ENCODE measurements at places on chromosomes 2 and 18. TPM values are rescaled to one million over a fixed set of nuclear protein-coding genes. Genes with fewer than 3 reads are reported as not detected.

DNA sequence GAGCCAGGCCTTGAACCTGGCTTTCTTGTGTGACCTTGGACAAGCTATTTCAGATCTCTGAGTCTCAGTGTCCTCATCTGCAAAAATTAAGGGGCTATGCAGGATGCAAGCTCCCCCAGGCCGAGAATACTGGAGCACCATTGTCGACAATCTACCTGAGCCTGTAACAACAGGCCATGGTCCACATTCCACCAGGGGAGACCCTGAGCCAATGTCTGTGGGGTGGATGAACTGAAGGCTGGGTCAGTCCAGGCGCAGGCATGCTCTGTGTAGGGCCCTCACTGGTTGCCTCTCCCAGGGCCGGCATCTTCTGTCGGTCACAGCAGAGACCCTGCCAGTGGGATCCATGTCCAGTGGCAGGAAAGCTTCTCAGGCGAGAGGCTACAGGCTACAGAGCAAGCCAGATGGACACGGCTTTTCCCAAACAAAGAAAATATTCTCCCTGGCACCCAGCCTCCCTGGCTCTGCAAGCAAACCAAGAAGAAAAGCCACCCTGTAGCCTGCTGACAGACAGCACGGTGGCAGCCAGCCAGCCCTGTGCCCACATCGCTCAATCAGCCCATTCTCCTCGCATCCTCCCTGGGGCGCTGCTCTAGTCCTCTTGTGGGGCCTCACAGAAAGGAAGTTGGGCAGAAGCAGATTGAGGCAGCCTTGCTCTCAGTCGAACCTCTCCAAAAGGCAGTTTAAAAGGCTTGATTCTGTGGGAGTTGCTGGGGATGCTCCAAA is 48.7 kb upstream of the FZD7 start:
- peak; percentile 68 for DNase-seq

DNA sequence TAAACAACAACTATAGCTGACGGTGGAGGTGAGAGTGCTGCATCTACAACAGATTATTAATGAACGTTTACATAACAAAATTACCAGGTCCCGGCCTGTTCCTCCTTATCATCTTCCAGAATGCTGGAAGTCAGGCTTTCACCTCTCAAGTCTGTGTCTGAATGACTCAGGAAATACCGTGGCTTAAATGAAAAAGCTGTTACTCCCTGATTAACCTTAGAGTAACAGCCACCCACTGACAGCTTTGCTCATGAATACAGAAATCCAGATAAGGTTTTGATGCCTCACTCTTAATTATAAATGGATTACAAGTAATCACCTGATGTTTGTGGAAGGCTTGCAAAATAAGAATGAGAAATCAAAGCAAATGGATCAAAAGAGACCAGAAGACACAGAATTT is 885.3 kb upstream of the CELF4 start:
- no peak for DNase-seq

TM4SF20 gene
- not detected for total RNA-seq

MAL gene
- 8.7 TPM for total RNA-seq

- DNase-seq = no peak
Measured at GRCh38 chr2:184814421-184814820, 216.1 kb downstream of the ZNF804A start.

DNA sequence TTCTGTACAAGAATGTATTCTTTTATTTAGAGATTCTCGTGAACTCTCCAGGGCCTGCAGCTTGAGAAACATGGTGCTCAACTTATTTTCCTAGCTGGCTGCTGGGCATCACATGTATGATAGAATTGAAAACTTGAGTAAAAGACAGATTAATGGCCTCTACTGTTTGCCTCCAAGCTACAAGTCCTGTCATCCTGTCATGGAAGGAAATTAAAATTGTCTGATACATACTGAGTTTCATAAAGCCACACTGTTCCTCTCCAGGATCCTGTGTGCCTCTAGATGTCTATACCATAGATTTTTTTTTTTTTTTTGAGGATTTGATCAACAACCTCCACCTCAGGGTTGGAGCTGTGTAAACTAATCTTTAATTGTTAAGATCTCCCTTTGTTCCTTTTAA is 38.5 kb downstream of the UPP2 start:
- DNase-seq = no peak
